Stimulated activated CD4-positive, alpha-beta T cell treated with anti-CD3 and anti-CD28 coated beads, Interleukin-1b, Interleukin-23, amount 100 ng/mL, for 48 hours (primary cell): ENCODE measurements at places on chromosomes 5 and 9.

DNA sequence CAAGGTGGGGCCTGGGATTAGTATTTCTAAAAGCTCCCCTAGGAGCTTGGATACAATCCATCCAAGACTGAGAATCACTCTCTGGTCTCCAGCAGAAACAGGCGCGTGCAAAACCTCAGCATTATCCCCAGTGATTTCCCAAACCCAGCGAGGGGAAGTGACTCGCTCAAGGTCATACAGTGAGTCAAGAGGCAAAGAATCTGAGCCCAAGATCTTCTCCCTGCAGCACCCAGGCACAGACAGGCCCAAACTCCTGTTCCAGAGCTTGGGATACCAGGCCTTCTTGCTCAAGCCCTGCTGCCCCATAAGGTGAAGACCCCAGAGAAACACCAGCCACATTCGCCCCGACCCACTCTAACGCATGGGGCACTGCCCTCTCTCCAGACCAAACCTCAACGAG lies 33.2 kb downstream of the SHB start:
- DNase-seq: peak; percentile 5

- DNase-seq: peak; percentile 41
These were observed 680 bp downstream of the GOLPH3 start for GRCh38 chr5:32173267-32174010.

DNA sequence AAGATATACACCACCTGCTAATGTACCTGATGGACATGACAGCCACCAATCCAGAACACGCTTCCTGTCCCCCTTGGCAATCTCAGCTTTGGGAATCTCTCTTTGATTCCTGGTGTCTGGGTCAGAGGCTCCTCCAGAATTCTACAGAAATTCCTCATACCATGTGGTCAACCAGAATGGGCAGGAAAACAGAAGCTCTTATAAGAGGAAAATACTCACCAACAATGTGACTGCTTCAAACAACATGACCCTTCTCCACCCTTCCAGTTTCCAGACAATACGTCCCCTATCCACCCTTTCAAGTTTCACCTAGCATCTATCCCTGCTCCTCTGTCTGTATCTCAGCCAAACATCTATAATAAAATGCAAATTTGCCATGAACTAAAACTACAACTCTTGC lies 247.2 kb downstream of the DENND1A start:
- DNase-seq: no peak

GRCh38 chr5:151051066-151051930 lies 29.5 kb downstream of the TNIP1 start:
- peak; percentile 70 for DNase-seq

- DNase-seq: no peak
These were observed 21.0 kb upstream of the SMARCA2 start for GRCh38 chr9:1994180-1994579.

DNA sequence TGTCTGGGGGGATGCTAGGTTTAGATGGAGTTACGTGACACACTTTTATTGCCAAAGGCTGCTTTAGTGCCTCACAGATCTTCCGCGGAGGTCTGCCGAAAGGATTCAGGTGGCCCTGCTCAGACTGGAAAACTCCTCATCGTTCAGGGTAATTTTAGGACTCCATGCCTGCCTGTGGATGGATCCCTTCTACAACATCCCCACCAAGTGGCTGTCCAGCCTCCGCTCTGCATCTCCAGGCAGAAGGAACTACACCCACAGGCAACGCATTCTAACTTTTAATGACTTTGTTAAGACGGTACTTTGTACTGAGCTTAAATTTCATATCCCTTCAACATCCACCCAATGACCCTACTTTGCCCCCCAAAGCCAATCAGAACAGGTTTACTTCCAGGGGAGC lies 29.4 kb downstream of the ATPSCKMT start:
- no peak for DNase-seq

GRCh38 chr9:83029531-83030137 lies 33.3 kb downstream of the RASEF start:
- DNase-seq: no peak

DNA sequence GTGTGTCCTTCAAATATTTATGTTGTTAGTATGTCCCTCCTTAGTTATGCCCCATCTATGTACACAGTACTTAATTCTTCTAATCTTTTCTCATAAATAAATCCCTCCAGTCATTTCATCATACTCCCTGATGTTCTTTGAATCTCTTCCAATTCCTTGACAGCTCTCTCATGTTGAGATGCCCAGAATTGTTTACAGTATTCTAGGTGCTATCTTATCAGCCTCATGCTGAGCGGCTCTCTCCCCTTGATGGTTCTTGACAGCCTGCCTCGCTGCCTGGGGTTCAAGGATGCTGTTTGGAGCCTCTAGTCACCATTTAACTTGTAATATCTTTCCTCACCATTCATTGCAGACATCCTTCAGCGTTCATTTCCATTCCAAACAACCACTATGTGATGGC lies 799.2 kb downstream of the BRINP1 start:
- DNase-seq: no peak
